ENCODE measurements at places on chromosomes 13 and 19. TPM values are rescaled to one million over a fixed set of nuclear protein-coding genes. Genes with fewer than 3 reads are reported as not detected.

CAPS gene
- 27.9 TPM for total RNA-seq

- DNase-seq: peak; percentile 64
- H3K4me3 ChIP-seq: no peak overlapping the region
- H3K27ac ChIP-seq: peak overlapping the region; percentile 47
- H3K4me1 ChIP-seq: no peaks in the 10 kb centered on the region
- H3K27me3 ChIP-seq: no peaks in the 10 kb centered on the region
- H3K36me3 ChIP-seq: no peaks in the 10 kb centered on the region
These were observed 8.1 kb downstream of the TIMM29 start for GRCh38 chr19:10936661-10937084.

GRCh38 chr19:51777570-51778462 is 16.8 kb downstream of the FPR2 start:
- no peaks in the 10 kb centered on the region for H3K4me1 ChIP-seq
- no peak overlapping the region for H3K4me3 ChIP-seq
- H3K27ac ChIP-seq: no peak overlapping the region

DNA sequence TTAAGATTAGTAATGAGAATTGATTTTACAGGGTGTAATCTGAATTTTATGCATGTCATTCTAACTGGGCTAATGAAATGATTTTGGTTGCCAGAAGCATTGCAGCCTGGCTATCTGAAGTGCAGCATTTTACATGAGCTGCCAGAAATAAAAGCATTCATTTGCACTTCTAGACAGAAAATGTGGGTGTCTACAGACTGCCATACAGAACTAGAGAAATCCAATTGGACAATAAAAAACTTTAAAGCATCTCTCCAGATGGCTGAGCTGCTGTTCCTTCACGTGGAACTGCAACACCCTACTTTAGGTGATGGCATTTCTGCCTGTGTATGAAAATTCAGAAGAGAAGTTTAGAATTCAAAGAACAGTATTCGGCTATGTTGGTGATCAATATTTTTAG is 450.1 kb upstream of the SLITRK1 start:
- no peak for DNase-seq
- no peaks in the 10 kb centered on the region for H3K36me3 ChIP-seq
- no peak overlapping the region for H3K4me3 ChIP-seq
- H3K27ac ChIP-seq: no peak overlapping the region
- H3K27me3 ChIP-seq: no peaks in the 10 kb centered on the region

- no peak for DNase-seq
- no peak overlapping the region for H3K27ac ChIP-seq
These were observed 453.9 kb downstream of the COG6 start for GRCh38 chr13:40109351-40109844.

- H3K4me1 ChIP-seq: no peaks in the 10 kb centered on the region
- no peaks in the 10 kb centered on the region for H3K27me3 ChIP-seq
- no peak overlapping the region for H3K27ac ChIP-seq
These were observed 25.6 kb upstream of the PCCA start for GRCh38 chr13:100063333-100063732.

DNA sequence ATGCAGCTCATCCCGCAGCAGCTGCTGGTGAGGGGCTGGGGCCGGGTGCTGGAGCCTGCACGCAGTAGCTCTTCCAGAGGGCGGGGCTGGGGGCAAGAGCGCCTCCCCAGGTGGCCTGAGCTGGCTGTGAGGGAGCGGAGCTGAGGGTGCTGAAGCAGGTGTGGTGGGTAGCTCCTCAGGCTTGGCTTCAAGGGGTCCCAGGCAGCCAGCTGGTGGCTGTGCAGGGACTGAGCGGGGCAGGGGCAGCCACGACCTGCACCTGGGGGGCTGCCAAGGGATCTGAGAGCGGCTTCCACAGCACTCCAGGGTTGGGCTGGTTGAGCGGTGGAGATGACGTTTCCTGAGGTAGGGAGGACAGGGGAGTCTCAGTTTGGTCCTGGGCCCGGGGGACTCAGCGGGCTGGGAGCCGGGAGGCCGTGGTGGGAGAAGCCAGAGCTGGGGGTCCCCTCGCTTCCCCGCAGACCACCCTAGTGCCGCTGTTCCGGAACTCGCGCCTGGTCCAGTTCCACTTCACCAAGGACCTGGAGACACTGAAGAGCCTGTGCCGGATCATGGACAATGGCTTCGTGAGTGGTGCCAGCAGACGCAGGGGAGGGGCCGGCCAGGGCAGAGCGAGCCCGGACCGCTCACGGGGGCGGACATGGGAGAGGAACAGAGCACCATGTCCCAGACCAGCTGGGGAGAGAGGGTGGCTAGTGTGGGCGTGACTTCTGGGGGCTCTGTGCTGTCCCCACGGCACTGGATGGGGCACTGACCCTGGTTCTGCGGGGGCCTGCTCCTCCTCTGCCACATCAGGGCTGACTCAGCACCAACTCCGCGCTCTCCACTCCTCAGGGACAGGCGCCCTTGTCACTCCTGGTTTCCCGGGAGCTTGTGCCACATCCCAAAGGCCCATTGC is 7.4 kb downstream of the PTOV1 start:
- peaks cover 4% of the 10 kb centered on the region for H3K4me1 ChIP-seq
- peaks cover 32% of the 10 kb centered on the region for H3K36me3 ChIP-seq
- H3K27ac ChIP-seq: no peak overlapping the region
- no peak overlapping the region for H3K4me3 ChIP-seq

DNA sequence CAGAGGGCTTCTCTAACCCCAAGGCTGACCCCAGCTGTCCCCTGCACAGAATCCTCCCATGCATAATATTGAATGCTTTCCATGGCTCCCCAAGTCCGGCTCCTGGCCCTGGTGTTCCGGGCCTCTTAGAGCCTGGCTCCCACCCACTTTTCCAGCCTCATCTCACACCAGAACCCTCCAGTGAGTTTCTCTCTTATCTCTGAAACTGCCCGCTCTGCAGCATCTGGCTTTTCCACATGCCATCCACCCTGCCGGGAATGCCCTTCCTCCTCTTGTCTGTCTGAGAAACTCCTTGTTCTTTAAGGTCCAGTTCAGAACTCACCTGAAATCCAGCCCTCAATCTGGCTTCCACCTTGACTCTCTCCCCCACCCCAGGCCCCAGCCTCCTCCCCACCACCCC is 6.8 kb downstream of the SYNGR4 start:
- no peaks in the 10 kb centered on the region for H3K27me3 ChIP-seq
- no peak overlapping the region for H3K4me3 ChIP-seq
- no peaks in the 10 kb centered on the region for H3K36me3 ChIP-seq
- DNase-seq: no peak
- H3K4me1 ChIP-seq: no peaks in the 10 kb centered on the region
- H3K27ac ChIP-seq: no peak overlapping the region

- H3K4me3 ChIP-seq: no peak overlapping the region
- no peaks in the 10 kb centered on the region for H3K36me3 ChIP-seq
These were observed 23.1 kb downstream of the CACNA1A start for GRCh38 chr19:13483215-13483614.

- no peaks in the 10 kb centered on the region for H3K36me3 ChIP-seq
- H3K27me3 ChIP-seq: no peaks in the 10 kb centered on the region
- no peak overlapping the region for H3K4me3 ChIP-seq
- H3K27ac ChIP-seq: no peak overlapping the region
- DNase-seq: no peak
These were observed 64.4 kb upstream of the FRY start for GRCh38 chr13:31967155-31967554.

GRCh38 chr19:8552810-8553209 is 24.4 kb downstream of the MYO1F start:
- no peak overlapping the region for H3K4me3 ChIP-seq
- H3K4me1 ChIP-seq: no peaks in the 10 kb centered on the region
- H3K27ac ChIP-seq: no peak overlapping the region
- no peaks in the 10 kb centered on the region for H3K36me3 ChIP-seq
- H3K27me3 ChIP-seq: no peaks in the 10 kb centered on the region
- no peak for DNase-seq

GRCh38 chr19:45814166-45814780 is 835 bp downstream of the RSPH6A start:
- H3K36me3 ChIP-seq: no peaks in the 10 kb centered on the region
- no peak overlapping the region for H3K4me3 ChIP-seq
- DNase-seq: no peak
- H3K4me1 ChIP-seq: no peaks in the 10 kb centered on the region
- no peak overlapping the region for H3K27ac ChIP-seq

- no peak for DNase-seq
- H3K4me1 ChIP-seq: no peaks in the 10 kb centered on the region
- H3K4me3 ChIP-seq: no peak overlapping the region
- H3K36me3 ChIP-seq: no peaks in the 10 kb centered on the region
These were observed 73.1 kb downstream of the FLT1 start for GRCh38 chr13:28421676-28422410.

- H3K4me1 ChIP-seq: peaks cover 10% of the 10 kb centered on the region
- H3K27ac ChIP-seq: peak overlapping the region; percentile 37
- no peak overlapping the region for H3K4me3 ChIP-seq
- no peaks in the 10 kb centered on the region for H3K36me3 ChIP-seq
- no peak for DNase-seq
- no peaks in the 10 kb centered on the region for H3K27me3 ChIP-seq
These were observed 8.0 kb downstream of the LPAR6 start for GRCh38 chr13:48404952-48405351.

- no peaks in the 10 kb centered on the region for H3K36me3 ChIP-seq
- peaks cover 22% of the 10 kb centered on the region for H3K27me3 ChIP-seq
- DNase-seq: no peak
- H3K4me1 ChIP-seq: no peaks in the 10 kb centered on the region
- H3K27ac ChIP-seq: no peak overlapping the region
These were observed 1.5 kb upstream of the CLEC4G start for GRCh38 chr19:7733376-7733775.
